ENCODE measurements at places on chromosomes 6 and 20. TPM values are rescaled to one million over a fixed set of nuclear protein-coding genes. Genes with fewer than 3 reads are reported as not detected.

SEL1L2 gene
- not detected for total RNA-seq

HLA-DPB1 gene
- total RNA-seq, result 11.8 TPM

NKAIN4 gene
- total RNA-seq, result not detected

DNA sequence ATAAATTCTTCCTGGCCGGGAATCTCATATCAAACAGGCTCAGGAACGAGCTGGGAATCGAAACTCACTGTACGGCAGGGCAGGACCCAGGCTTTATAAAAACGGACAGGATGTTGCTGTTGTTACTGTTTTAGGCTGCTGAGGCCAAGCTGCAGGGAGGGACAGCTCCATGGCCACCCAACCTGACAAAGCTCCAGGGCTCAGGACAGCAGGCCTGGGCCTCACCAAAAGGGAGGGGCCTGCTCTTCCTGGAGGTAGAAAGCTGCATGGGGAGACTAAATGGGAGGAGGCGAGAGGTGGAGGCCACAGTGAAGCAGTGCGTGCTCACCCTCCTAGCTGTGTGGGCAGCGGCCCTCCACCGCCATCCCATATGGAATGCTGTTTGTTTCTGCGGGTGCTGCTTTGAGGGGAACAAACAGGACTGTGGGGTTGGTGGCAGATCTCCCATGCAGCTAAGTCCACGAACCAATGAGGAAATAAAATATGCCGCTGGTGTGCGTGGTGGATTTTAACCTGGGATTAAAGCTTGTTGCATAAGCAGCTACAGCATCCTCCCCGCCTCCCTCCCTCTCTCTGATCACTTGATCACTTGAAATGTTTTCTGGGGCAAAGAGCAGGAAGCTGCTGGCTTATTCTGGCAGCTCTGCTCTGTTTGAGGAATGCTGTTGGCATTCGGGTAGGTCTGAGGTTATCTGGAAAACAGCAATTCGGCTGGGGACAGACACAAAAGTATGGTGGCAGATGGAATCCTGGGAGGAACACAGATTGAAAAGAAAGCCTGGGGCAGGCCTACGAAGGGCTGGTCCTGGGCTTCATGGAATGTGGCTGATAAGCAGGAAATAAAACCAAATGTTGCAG lies 2.4 kb upstream of the ZMYND8 start:
- H3K36me3 ChIP-seq, result peaks cover 24% of the 10 kb centered on the region
- H3K27me3 ChIP-seq, result no peaks in the 10 kb centered on the region
- no peak for DNase-seq
- H3K4me3 ChIP-seq, result no peak overlapping the region

DNA sequence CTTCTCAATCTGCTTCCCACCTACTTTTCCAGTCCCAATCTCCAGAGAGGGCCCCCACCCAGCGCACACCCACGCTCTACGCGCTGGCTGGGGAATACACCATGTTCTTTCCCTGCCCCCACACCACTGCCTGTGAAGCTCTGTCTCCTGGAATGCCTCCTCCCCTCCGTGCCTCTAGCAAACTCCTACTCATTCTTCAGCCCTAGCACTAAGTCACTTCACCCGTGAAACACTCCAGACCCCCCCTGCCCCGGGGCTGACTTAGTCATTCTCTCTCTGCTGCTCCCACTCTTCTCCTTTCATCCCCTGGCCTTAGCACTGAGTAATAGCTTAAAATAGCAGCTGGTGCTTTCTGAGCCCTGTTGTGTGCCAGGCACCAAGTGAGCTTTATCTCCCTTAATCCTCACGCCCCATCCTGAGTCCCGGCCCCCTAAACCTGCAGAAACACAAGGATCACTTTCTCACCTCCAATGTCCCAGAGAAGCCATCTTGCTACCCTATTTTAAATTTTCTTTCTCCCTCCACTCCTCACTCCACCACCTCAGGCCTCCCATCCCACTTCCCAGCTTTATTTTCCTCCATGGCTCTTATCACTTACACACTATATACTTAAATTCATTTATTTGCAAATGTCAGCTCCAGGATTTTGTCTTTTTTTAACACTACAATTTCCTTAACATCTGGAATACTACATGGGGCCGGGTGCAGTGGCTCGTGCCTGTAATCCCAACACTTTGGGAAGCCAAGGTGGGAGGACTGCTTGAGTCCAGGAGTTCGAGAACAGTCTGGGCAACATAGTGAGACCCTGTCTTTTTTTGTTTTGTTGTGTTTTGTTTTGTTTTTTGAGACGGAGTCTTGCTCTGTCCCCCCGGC lies 6.3 kb upstream of the PARD6B start:
- H3K4me3 ChIP-seq, result no peak overlapping the region
- no peak overlapping the region for H3K27ac ChIP-seq
- H3K36me3 ChIP-seq, result no peaks in the 10 kb centered on the region
- DNase-seq, result no peak
- H3K27me3 ChIP-seq, result no peaks in the 10 kb centered on the region

DNA sequence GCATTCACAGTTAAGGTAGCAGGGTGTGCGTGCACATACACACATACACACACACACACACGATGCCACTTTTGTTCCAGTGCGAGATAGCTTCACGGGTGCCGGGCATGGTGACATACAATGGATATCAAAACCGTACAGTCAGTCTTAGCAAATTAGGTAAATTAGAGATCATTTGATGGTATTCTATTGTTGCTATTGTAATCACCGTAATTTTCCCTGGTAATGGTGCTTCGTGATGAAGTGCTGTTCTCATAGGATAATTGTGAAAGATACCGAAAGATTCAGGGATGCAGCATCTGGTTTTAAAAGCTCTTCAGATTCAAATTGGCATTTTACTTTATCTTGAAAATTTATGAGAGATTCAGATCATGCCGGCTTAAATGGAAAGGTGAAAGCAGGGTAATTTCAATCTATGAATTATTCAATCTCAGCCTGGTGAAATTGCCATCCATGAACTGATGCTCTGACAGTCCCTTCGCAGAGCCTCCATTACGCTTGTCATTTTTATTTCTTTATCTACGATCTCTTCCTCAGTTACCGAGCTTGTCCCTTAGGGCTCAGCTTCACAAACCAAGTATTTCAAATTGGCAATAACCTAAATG lies 71.3 kb upstream of the SOX4 start:
- H3K4me3 ChIP-seq, result no peak overlapping the region
- H3K4me1 ChIP-seq, result no peaks in the 10 kb centered on the region

DNA sequence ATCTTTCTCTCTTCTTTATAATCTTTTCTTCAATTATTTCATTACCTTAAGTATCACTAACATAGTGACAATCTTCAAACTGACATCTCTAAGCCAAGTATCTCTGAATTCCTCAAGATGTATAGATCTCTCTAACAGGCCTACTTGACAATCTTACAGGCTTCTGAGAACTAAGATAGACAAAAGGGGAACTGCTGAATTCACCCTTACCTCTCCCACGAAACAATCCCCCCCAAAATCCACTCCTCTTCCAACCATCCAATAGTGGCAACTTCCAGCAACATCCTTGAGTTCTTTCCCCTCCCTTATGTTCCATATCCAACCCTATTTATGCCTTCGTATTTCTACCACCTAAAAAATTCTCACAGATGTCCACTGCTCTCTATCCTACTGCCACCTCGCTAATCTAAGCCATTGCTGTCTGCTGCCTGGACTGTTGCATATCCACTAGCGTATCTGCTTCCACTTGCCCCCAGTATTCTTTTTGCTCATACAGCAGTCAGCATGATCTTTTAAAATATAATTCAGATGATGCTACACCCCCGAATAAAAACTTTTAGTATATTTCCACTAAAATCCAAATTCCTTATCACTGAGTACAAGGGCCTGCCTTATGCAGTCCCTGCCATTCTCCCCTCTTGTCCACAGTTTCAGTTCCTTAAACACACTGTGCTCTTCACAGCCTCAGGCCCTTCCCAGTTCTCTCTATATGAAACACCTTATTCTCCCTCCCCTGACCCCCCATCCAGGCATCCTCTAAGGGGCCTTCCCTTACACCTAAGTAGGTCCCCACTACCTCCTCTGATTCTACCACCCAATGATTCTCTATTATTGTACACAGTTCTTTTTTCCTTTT lies 8.0 kb downstream of the REPS1 start:
- H3K27me3 ChIP-seq, result no peaks in the 10 kb centered on the region
- DNase-seq, result no peak

- DNase-seq, result no peak
- no peak overlapping the region for H3K27ac ChIP-seq
- H3K36me3 ChIP-seq, result no peaks in the 10 kb centered on the region
- no peaks in the 10 kb centered on the region for H3K4me1 ChIP-seq
Observed at GRCh38 chr20:11740975-11741374, 176.7 kb upstream of the BTBD3 start.

DNA sequence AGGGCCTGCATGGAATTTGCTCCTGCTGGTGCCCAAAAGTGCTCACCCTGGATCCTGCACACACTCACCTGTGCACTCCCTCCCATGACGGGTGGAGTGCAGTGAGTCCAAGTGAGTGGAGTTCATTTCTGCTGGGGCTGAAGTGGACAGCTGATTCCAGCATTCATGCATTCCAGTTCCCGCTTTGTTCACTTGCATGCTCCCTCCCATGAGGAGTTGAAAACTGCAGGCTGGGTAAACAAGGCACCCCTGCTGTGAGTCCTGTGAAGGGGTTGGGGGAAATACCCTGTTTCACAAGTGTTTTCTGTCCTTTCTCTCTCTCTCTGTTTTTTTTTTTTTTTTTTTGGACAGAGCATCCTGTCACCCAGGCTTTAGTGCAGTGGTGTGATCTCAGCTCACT lies 454.1 kb upstream of the NOX3 start:
- H3K4me3 ChIP-seq, result no peak overlapping the region
- H3K27me3 ChIP-seq, result no peaks in the 10 kb centered on the region
- no peaks in the 10 kb centered on the region for H3K4me1 ChIP-seq
- H3K27ac ChIP-seq, result no peak overlapping the region
- DNase-seq, result no peak

DNA sequence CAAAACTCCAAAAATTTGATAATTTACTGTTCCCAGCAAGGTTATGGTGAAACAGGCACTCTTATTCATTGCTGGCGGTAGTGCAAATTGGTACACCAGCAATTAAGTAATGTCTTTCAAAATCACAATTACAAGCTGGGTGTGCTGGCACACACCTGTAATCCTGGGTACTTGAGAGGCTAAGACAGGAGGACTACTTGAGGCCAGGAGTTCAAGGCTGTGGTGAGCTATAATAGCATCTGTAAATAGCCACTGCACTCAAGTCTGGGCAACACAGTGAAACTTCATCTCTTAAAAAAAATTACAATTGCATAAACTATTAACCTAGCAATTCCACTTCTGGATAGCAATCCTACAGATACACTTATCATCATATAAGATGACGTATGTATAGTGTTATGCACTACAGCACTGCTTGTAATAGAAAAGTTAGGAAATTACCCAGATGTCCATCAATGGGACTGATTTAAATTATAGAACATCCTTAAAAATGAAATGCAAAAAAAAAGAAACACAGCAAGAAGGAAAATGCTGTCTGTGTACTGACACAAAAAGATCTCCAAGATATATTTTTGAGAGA lies 31.4 kb downstream of the NCOA6 start:
- no peak overlapping the region for H3K27ac ChIP-seq
- H3K4me3 ChIP-seq, result no peak overlapping the region
- peaks cover 3% of the 10 kb centered on the region for H3K4me1 ChIP-seq
- H3K27me3 ChIP-seq, result no peaks in the 10 kb centered on the region

DNA sequence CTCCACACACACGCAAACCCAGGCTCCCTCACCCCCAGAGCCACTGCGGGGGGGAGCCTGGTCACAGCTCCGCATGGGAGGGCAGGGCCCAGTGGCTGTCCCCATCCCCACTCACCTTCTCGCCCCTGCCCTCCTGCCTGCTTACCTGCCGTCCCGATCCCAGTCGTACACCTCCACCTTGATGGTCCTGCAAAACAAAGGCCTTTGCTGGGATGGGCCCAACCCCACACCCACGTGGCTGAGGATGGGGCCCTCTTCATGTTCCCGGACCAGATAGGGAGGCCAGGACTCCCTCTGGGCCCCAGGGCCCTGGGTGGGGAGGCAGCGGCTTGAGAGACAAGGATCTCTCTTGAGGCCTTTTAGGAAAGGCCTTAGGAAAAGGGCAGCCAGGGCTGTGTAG lies 67.6 kb downstream of the RAB44 start:
- H3K4me1 ChIP-seq, result peaks cover 25% of the 10 kb centered on the region
- no peak overlapping the region for H3K27ac ChIP-seq
- no peak overlapping the region for H3K4me3 ChIP-seq
- DNase-seq, result no peak

GRCh38 chr20:41176711-41177552 lies 39.6 kb downstream of the PLCG1 start:
- no peak overlapping the region for H3K4me3 ChIP-seq
- peaks cover 46% of the 10 kb centered on the region for H3K36me3 ChIP-seq
- DNase-seq, result peak; percentile 7
- no peaks in the 10 kb centered on the region for H3K27me3 ChIP-seq
- H3K27ac ChIP-seq, result no peak overlapping the region

DNA sequence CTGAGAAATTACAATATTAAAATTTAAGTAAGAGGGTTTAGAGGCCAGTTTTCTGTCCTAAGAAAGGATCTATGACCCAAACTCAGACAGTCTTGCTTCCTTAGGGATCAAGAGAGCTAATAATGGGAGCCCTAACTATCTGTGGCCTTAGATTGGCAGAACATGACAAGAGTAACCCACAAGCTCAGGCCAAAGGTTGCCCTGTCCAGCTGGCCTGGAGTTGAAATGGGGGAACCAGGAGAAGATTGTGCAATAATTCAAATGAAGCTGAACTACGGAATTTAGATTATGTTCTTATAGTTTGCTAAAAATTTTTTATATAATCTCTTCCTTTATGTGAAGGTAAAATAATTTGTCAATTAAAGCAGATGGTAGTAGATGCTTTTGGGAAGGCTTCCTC lies 26.4 kb downstream of the LAMA4 start:
- no peaks in the 10 kb centered on the region for H3K4me1 ChIP-seq
- H3K4me3 ChIP-seq, result no peak overlapping the region
- H3K27me3 ChIP-seq, result peaks cover 62% of the 10 kb centered on the region

Measured in activated T-helper 2 cell treated with anti-CD3 and anti-CD28 coated beads, Interferon-gamma antibody, Interleukin-2, Interleukin-4, amounts not matched to agents 10 μg/mL and 5 μg/mL and 100 μg/mL, durations not matched to agents 14 hours and 24 hours and 36 hours (primary cell).